ENCODE measurements at places on chromosomes 16 and 17.

- no peak for DNase-seq
Measured at GRCh38 chr16:71726476-71727315, 2.2 kb upstream of the PHLPP2 start.

GRCh38 chr16:78249056-78249455 is 149.6 kb downstream of the WWOX start:
- peak; percentile 40 for DNase-seq

GRCh38 chr16:19375561-19376158 is 42.0 kb upstream of the TMC5 start:
- DNase-seq = no peak

DNA sequence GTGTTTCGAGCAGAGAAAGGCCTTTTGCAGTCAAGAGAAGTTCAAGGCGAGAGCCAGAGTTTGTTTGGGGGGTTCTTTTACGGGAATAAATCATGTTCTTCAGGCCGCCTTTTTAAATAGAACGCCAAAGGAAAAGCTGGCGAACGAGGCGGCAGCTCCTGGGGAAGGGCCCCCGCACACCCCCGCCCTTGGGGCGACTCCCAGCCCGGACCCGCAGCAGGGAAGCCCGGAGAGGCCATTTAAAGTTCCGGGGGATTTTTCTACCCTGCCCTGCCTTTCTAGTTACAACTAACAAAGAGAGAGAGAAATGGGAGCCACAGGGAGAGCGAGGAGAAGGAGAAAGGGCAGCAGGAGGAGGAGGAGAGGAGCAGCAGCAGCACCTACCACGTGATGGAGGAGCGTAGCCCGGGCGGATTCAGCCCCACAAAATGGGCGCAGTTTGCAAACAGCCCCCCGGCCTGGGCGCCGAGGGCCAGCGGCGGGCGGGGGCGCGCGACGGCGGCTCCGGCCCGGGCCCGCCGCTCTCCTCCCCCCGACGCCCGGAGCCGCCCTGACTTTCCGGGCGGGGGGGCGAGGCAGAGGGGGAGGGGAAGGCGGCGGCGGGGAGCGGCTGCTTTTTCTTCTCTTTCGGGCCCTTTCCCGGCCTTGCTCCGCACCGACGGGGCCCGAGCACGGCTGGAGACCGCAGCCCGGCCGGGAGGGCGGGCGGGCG is 634 bp downstream of the KANSL1 start:
- DNase-seq = peak; percentile 52

- no peak for DNase-seq
Measured at GRCh38 chr17:78888941-78889518, 14.0 kb downstream of the CEP295NL start.

DNA sequence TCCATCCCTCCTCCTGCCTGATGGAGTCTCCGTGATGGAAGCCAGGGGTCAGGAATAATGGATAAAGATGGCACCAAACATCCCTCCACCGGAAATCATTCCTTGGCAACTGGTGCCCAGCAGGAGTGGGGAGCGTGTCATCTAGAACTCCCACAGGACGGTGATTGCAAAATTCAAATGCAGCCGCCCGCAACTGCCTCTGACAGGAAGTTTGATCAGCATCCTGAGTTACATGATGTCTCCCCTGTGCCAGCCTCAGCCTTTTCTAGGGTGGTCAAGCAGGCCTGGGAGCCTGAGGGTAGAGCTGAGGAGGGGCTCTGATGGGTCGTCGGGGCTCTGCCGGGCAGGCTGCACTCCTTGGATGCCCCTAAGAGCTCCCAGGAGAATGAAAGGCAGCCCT is 52.8 kb downstream of the GSG1L start:
- no peak for DNase-seq

- no peak for DNase-seq
Measured at GRCh38 chr16:3431779-3432219, 11.5 kb downstream of the ZNF597 start.

DNA sequence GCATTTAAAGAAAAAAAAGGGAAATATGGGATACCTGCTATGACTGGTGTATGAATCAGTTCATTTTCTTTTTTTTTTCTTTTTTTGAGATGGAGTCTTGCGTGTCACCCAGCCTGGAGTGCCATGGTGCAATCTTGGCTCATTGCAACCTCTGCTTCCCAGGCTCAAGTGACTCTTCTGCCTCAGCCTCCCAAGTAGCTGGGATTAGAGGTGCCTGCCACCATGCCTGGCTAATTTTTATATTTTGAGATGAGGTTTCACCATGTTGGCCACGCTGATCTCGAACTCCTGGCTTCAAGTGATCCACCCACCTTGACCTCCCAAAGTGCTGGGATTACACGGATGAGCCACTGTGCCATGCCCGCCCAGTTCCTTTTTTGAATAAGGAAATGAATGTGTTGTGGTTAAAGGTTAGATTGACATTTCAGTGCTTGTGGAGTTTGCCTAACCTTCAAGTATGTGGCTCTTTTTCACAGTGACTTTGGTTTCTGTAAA is 7.7 kb downstream of the HAPSTR1 start:
- no peak for DNase-seq

DNA sequence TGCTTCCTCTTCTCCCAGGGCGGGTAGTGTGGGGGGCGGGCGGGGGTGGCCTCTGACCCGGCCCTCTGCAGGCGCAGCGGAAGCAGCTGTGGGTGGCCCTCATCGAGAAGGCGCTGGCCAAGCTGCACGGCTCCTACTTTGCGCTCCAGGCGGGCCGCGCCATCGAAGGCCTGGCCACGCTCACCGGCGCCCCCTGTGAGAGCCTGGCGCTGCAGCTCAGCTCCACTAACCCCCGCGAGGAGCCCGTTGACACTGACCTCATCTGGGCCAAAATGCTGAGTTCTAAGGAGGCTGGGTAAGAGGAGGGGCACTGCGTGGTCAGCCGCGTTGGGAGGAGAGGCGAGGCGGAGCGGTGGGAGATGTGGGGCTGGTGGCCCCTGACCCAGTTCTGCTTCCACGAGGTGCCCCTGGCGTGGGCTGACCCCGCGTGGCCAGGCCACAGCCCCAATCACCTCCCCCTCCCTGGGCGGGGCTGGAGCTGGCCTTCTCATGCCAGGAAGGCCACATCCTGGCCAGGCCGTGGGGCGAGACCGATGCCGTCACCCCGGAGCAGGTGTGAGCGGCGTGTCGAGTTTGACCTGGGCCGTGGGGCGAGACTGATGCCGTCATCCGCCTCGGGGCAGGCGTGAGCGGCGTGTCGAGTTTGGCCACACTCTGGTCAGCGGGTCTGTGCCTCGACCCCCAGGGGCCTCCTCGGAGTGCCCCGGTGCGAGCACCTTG is 10.5 kb upstream of the PRR35 start:
- no peak for DNase-seq

DNA sequence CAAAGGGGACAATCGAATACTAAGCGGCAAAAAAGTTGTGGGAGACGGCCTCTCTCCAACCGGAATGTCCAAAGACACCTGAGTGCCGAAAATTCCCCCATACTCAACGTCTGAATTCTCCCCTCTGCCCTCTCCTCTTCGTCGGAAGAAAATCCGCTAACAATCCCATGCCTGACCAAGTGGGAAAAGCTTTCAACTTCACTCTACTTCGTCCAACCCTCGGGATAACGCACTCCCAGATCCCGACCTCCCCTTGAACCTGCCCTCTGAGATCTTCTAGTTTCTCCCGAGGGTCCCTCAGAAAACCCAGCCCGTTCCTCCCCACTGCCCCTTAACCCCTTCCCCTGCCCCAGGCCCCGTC is 961 bp downstream of the AMFR start:
- DNase-seq = no peak
